ENCODE measurements at places on chromosomes 4 and X.

- DNase-seq: no peak
Observed at GRCh38 chr4:158861281-158861680, 92.5 kb downstream of the FNIP2 start.

GRCh38 chr4:139282065-139282720 lies 2.2 kb upstream of the MGARP start:
- no peak for DNase-seq

DNA sequence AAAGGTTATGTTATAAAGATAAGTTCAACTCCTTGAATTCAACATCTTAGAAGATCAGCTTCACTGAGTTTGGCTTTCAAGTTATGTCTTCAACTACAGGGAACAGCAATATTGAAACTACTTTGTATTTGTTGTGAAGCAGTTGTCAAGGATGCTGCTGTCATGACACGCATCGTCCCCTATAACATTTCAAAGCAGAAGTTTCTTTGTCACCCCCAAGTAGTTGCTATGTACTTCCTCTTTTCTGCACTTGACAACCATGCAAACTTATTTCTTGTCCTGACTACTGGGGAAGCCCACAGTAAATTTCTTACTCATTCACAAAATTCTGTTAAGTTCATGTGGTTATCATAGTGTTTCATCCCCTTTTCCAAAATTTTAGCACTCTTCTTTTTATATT lies 14.3 kb downstream of the ANTXR2 start:
- DNase-seq: peak; percentile 94

DNA sequence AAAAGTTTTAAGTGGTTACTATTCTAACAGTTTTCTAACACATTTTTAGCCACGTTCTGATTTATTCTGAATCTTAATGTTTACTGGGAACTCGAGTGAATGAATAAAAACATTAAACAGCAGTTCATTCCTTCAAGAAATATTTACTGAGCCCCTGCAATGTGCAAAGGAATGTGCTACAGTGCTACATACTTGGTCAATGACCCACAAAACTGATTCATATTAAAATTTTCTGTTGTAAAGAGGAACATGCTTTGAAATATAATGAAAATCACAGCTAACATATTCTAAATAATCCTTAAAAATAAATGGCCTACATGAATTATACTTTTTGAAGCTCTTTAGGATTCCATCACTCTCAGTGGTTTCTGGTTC lies 78.7 kb downstream of the ARAP2 start:
- DNase-seq: no peak

DNA sequence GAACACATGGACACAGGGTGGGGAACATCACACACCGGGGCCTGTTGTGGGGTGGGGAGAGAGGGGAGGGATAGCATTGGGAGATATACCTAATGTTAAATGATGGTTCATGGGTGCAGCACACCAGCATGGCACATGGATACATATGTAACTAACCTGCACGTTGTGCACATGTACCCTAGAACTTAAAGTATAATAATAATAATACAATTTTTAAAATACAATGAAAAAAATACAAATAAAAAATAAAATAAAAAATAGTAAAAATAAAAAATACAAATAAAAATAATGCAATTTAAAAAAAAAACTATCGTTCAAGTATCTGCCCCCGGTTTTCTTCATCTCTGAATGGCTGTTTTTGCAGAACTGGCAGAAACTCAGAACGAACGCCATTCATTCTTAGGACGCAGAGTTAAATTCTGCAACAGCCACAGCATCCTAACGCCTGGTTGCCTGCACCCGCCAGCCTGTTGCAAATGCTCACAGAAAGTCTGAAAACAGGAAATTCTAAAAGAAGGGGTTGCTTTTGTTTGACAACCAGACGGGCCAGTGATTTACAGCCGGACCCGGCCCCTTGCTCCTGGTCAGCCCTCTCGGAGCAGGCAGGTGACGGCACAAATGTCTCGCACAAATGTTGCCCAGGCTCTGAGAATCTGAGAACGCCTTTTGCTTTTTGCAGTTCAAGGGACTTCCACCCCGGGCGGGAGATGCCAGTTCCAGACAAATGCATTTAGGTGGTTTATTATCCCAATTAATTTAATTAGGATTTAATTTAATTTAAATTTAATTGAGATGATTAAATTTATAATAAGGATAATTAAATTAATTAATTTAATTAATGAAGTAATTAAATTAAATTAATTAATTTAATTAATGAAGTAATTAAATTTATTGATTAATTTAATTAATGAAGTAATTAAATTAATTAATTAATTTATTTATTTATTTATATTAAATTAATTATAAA lies 47.8 kb downstream of the CRLF2 start:
- DNase-seq: peak; percentile 37
